ENCODE measurements at places on chromosomes 16 and 17.

DNA sequence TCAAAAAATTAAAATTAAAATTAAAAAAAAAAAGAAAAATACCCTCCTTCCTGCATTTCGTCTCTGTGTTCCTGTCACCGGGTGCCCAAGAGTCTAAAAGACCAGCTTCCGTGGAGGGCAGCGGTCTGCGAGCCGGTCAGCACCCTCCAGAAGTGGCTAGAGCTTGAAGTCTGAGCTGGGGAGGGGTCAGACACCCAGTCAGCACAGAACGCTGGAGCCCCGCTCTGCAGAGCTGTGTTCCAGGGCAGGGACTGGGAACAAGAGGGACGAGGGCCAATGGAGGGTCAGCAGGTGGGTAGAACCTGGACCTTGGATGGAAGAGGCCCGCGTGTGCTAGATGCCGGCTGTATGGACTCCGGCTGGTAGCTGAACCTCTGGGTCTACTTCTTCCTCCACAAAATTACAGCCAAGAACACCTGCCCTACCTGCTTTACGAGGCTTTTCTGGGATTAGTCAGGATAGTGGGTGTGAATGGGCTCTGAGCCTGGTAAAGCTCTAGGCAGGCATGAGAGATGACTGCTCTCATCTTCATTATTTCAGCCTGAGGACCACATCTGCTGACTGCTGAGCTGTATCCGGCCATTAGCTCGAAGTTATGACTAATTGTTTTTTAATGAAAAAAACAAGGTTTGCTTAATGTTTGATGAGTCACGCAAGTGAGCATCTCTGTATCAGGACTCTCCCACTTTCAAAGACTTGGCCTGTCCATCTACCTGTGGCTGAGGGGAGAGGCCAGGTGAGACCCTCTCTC lies 5.9 kb downstream of the TRPV1 start:
- no peak for DNase-seq

DNA sequence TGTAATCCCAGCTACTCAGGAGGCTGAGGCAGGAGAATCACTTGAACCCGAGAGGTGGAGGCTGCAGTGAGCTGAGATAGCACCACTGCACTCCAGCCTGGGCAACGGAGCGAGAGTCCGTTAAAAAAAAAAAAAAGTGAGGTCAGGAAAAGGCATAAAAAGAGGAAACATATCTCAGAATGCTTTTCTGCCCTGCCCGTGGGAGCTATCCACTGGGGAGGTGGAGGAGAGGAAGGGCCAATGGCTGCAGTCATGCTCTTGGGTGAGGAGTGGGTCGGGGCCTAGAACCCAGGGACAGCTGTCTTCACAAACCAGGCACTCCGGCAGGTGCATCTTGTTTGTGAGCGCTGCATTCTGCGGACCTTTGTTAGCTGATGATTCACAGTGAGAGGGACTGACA lies 60.0 kb upstream of the CDC42EP4 start:
- no peak for DNase-seq

- no peak for DNase-seq
These were observed 21.0 kb downstream of the TSPOAP1 start for GRCh38 chr17:58307468-58308172.

- DNase-seq = no peak
These were observed 6.0 kb downstream of the HIC1 start for GRCh38 chr17:2060681-2061440.

- peak; percentile 85 for DNase-seq
These were observed 22.9 kb downstream of the SOCS1 start for GRCh38 chr16:11232852-11233726.

DNA sequence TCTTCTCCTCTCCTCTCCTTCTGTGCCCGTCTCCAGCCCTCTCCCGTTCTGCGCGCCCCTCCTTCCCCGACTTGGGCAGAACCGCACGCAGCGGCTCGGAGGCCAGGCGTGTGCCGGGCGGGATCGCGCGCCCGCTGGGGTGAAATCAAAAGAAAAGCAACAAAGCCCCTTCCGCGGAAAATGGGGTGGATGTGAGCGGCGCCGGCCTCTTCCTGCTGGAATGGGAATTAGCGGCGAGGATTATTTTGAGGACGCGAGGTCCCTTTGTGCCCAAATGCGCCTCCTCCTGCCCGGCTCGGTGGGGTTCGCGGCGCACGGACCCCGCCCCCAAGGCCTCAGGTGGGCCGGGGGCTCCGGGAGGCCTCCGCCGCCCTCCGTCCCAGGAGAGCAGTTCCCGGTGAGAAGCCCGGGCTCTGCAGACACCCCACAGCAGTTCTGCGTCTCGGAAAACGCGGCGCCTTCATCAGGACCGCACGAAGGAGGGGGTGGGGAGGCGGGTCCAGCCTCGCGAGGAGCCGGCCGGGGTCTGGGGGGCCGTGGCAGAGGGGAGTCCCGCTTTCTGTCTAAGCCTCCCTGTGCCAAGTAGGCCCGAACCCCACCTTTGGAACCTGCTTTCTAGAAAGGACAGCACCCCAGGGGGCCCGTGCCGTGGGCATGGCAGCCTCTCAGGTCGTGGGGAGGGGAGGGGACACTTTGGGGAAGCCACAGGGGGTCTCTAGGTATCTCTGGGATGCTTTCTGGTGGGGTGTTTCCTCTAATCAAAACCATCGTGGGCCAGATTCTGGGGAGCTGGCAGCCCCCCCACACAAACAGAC lies 91.0 kb upstream of the CBX4 start:
- no peak for DNase-seq

DNA sequence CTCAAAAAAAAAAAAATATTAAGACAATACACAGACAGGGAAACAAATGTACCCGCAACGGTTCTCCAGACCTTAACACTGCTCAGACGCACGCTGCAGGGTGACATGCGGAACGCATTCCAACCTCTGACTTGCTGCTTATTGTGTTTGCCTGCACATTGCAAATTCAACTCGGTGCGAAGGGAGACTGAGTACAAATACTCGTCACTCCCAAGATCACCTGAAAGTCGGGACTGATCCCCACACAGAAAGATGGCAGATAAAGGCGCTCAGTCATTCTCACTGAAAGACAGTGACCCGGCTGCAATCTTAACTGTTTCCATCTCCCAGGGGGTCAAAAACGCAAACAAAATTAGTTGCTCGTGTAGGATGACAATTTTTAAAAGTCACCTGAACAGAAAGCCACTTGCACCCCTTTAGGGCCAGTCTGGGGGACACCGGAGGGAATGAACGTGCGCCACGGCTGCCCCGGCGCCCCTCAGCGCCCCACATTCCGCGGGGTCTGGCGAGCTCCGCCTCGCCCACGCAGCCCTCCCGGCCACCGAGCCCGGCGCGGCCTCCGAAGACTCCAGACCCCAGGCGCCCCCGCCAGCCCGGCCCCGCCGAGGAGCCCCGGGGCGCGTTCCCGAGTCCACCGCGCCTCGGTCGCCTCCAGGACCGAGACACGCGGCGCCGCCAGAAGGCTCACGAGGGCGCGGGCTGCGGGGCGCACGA lies 589 bp downstream of the CLCN7 start:
- DNase-seq = no peak

DNA sequence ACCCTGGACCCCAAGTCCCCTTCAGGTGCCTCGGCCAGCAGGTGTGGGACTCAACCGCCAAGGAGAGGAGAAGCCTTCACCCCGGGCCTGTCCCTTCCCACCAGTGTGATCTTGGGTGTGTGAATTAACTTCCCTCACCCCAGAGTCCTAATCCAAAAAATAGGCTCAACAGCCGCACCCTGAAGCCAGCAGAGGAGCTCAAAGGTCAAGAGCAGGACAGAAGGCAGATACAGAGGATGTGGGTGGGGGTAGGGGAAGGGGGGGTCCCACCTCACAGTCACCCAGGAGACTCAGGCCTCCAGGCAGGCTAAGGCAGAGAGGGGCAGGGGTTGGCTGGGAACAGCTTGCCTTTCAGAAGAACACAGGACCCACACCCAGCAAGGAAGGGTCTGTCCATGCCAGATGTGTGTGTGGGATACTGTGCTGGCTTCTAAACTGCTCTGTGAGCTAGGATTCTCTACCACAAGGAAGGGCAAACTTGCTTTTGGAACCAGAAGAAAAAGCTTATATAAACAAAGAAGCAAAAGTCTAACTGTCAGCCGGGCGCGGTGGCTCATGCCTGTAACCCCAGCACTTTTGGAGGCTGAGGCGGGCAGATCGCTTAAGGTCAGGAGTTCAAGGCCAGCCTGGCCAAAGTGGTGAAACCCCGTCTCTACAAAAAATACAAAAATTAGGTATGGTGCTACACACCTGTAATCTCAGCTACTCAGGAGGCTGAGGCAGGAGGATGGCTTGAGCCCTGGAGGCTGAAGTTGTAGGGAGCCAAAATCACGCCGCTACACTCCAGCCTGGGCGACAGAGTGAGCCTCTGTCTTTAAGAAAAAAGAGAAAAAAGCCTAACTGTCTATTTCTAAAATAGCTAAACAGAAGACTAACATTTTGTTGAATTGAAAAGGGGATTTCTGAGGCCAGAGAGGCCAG lies 4.6 kb downstream of the PIEZO1 start:
- DNase-seq = no peak

DNA sequence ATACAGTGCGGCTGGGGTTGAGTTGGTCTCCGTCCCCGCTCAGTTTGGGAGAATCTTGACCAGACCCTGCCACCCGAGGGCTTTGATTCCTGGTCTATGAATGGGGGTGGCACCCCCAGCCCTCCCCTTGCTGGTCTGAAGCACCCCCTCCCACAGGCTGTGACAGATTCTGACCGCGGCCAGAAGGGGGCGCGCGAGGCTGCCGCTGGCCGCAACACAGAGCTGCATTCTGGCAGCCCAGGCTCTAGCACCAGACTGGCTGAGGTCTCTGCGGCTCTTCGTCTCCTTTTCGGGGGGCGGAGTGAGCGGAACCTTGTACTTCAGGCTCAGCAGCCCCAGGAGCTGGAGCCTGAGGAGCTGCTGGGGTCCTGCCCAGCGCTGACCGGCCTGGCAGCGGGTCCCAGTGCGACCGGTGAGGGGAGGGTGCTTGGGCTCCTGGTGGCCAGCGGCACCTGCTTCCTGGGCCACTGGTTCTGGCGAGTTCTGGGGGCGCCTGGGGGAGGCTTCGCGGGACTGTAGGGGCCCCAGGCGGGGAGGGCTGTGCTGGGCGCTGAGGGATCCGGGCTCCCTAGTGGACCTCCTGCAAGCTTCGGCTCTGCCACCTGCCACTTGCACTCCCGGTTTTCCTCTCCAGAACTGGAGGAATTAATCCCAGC lies 1011.6 kb downstream of the KCNJ18 start:
- DNase-seq = no peak

GRCh38 chr16:17246268-17246885 lies 224.4 kb downstream of the XYLT1 start:
- no peak for DNase-seq

GRCh38 chr16:55542459-55543082 lies 23.9 kb upstream of the CAPNS2 start:
- no peak for DNase-seq

DNA sequence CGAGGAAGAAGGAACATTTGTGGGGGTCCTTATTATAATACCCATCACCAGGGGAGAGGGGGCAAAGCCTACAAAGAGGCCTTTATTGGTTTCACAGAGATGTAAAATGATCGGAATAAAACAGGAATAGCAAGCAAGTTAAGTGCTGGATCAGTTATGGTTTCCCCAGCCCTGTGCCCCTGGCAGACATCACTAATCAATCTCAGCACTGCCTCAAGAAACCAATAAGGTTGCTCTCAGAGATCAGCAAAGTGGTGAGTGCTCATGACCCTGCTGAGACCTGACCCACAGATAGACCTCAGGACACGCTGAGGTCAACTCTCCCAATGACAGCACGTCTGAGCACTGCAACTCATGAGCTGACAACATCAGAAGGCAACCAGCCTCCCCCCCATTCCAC lies 66.3 kb downstream of the ZNF423 start:
- no peak for DNase-seq

DNA sequence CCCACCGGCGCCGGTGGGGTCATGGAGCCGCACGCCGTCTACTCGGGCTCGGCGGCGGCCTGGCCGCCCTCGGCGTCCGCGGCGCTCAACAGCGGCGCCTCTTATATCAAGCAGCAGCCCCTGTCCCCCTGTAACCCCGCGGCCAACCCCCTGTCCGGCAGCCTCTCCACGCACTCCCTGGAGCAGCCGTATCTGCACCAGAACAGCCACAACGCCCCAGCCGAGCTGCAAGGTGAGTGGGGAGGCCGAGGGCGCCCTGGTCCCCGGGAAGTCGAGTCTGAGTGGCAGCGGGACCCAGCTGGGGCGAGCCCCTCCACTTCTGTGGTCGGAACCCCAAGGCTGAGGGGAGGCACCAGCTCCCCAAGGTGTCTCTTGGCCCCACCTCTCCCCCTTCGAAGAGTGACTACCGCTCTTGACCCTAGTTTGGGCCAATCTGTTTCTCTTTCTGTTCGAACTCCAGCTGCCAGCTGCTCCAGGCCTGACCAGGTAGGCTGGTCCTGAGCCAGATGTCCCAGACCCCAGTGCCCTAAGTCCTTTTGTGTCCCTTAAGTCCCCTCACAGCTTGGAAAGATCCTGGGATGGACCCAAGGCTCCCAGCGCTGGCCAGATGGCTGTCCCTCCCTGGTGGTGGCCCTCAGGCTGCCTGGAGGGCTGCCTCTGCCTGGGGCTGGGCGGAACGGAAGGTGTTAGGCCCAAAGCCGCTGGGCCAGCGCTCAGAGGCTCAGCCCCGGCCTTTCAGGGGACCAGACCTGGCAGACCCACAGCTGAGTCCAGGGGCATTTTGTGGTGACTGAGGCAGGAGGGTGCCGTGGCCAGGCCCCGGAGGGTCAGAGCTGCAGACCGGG lies 1.2 kb downstream of the FOXF1 start:
- no peak for DNase-seq

GRCh38 chr16:69741519-69741918 lies 13.2 kb downstream of the NOB1 start:
- DNase-seq = no peak

GRCh38 chr16:80191928-80192327 lies 348.9 kb upstream of the DYNLRB2 start:
- no peak for DNase-seq

DNA sequence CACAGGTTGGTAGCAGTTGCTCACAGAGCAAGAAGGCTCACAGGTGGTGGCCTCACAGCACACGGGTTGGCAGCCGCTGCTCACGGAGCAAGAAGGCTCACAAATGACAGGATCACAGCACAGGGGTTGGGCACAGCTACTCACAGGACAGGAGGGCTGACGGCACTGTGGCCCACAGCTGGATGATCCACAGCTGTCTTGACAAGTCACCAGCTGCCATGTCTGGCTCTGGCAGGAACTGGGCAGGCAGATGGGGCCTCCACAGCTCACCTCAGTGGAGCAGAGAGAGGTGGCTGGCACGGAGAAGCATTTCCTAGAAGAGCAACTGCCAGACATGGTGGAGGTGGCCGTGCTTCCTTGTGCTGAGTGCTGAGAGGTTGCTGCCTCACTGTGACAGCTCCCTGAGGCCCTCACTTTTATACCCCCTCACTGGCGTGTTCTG lies at the start of gene KRTAP16-1:
KRTAP16-1 (minus strand) TSS at position 392 of the 442 bp plus-strand sequence; CDS start at position 336, 56 bp downstream.
- peak; percentile 14 for DNase-seq

GRCh38 chr17:2064147-2064489 lies 9.2 kb downstream of the HIC1 start:
- DNase-seq = no peak

DNA sequence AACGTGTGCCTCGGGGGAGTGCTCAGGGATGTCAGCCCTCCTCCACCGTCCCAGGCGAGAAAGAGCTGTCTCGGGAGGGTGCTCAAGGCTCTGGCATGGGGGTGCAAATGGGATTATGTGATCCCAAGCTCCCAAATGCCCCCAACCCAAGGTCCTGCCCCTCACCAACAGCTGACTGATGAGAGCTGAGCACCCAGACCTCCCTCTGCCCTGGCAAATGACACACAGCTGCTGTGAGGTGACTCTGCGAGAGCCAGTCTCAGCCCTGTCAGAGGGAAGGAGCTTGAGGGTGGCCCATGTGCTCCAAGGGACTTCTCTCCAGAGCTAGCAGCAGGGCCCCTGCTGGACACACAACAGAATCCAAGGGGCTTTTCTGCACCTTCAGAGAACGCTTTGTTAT lies 7.7 kb downstream of the CDH5 start:
- no peak for DNase-seq

- no peak for DNase-seq
These were observed 6.0 kb upstream of the PRDM7 start for GRCh38 chr16:90083139-90083538.

- DNase-seq = no peak
These were observed 142.0 kb upstream of the CCL2 start for GRCh38 chr17:34113089-34113488.

Data from activated CD8-positive, alpha-beta memory T cell treated with anti-CD3 and anti-CD28 coated beads for 1 hour (primary cell).